ENCODE measurements at places on chromosomes 1 and 21. TPM values are rescaled to one million over a fixed set of nuclear protein-coding genes. Genes with fewer than 3 reads are reported as not detected.

PRAMEF7 gene
- polyA plus RNA-seq: not detected

PPFIA4 gene
- 7.4 TPM for polyA plus RNA-seq

GRCh38 chr1:50129201-50129600 lies 20.5 kb downstream of the ELAVL4 start:
- DNase-seq: no peak

- no peak for DNase-seq
These were observed 7.8 kb downstream of the CELSR2 start for GRCh38 chr1:109256971-109257681.

Data from renal pelvis (tissue), 12 donors.